HepG2 (cell line): ENCODE measurements at places on chromosomes 5 and 9. TPM values are rescaled to one million over a fixed set of nuclear protein-coding genes. Genes with fewer than 3 reads are reported as not detected.
A peak's percentile ranks its signal among the peaks of the same experiment; 100 is the strongest.

- DNase-seq = peak; percentile 44
Measured at GRCh38 chr9:108850293-108850897, 5.4 kb downstream of the ACTL7B start.

GARIN3 gene
- total RNA-seq = not detected in 2 replicates

DNA sequence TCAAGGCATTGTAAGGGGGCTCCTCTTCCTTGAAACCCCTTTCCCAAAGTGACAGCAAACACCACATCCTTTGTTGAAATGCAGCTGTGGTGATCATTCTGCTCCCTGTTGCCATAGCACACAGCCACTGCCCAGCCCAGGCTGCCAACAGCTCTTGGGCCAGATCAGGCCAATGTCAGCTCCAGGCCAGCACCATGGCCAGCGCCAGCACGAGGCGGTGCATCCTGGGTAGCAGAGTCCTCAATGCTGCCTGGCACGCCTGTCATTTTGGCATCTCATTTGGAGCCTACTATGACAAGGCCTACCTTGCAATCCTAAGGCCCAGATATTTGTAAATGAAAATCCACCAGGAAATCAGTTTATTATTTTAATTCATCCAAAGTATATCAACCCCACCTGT is 390.6 kb downstream of the DNAH5 start:
- DNase-seq = no peak

RIOK2 gene
- total RNA-seq = 46.6 and 74.0 TPM in 2 replicates

- no peak for DNase-seq
Measured at GRCh38 chr5:15238006-15238405, 262.0 kb upstream of the FBXL7 start.

- DNase-seq = peak; percentile 53
Measured at GRCh38 chr9:129143031-129143927, 32.1 kb downstream of the PTPA start.

LCN15 gene
- total RNA-seq = 0.29 and 1.3 TPM in 2 replicates

TXNDC8 gene
- not detected in 2 replicates for total RNA-seq

CSF2 gene
- total RNA-seq = not detected in 2 replicates

GRCh38 chr5:158691631-158692255 is 408.0 kb downstream of the EBF1 start:
- no peak for DNase-seq

DNA sequence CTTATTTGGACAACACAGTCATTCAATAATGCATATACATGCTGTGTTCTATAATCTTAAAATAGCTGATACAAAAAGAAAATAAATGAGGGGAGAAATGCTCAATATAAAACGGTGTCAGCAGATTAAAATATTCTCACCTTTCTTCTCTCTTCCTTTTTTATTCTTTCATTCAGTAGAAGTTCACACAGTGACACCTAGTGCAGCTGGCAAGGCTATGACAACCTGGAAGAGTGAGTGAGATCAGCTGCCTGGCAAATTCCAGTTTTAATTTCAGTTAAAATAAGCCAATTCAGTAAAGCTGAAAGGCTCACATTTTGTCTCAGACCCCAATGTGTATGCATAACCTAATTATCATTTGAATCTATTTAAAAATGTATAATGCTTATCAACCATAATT is 150.3 kb downstream of the RASEF start:
- no peak for DNase-seq

PHF2 gene
- 9.1 and 9.3 TPM in 2 replicates for total RNA-seq

GRCh38 chr5:9054322-9054721 is 491.6 kb downstream of the SEMA5A start:
- no peak for DNase-seq

GRCh38 chr9:134863941-134864820 is 16.4 kb upstream of the FCN2 start:
- DNase-seq = no peak

GRCh38 chr5:25955337-25955736 is 1083.0 kb downstream of the CDH9 start:
- DNase-seq = no peak

DNA sequence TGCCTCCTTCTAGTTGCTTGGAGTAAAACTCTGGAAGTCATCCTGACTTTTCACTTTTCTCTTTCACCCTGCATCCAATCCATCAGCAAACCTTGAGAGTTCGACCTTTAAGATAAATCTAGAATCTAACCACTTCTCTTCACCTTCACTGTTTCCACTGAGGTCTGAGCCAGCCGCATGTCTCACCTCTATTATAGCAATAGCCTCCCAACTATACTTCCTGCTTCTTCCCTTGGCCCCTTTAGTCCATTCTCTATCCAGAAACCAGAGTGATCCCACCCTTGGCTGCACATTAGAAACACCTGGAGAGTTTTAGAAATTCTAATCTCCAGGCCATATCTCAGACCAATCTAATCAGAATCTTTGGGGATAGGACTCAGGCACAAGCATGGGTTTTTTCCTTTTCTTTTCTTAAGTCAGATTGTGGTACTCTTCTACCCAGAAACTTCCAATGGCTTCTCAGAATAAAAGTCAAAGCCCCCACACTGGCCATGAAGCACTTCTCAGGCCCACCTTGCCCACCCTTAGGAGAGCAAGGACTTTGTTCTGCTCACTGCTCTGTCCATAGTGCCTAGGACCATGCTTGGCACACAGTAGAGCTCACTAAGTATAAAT is 33.1 kb downstream of the MFAP3 start:
- DNase-seq = no peak

SNX2 gene
- total RNA-seq = 78.8 and 125 TPM in 2 replicates

INSL4 gene
- not detected in 2 replicates for total RNA-seq

DNA sequence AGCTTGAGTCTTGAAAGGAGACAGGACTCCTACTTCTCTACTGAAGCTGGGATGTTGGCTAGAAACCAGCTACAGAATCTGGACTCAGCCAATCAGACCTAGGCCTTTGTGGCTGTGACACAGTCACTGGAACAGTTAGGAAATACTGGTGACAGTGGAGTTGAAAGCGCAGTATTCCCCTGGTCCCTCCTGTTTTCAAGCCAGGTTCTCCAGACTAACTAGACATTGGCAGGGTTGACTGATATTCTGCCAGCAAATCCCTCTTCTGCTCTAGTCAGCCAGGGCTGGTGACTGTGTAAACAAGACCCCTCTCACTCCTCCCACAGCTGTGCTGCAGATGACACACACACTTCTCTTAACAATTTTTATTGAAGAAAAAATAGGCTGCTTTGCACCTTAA is 8.7 kb downstream of the SHROOM1 start:
- peak; percentile 69 for DNase-seq

DNA sequence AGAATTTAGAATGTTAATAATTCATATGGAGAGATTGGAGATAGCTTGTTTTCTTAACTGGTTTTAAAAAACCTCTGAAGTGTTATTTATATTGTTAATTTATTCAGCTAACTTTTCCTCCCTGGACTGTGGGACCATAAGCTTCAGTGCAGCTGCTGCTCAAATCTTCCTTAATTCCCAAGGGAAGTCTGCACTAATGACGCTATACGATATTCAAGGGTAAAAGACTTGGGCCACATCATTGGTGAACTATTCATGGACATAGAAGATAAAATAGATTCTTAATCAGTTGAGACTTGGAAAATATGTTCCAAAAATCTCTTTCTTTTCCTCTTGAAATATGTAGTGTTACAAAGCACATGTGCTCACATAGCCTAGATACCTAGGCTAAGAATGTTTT is 31.1 kb upstream of the GAS1 start:
- no peak for DNase-seq

GRCh38 chr5:105677291-105677690 is 1993.4 kb downstream of the EFNA5 start:
- DNase-seq = no peak

GRCh38 chr9:111851553-111851952 is 45.1 kb upstream of the UGCG start:
- DNase-seq = no peak

DNA sequence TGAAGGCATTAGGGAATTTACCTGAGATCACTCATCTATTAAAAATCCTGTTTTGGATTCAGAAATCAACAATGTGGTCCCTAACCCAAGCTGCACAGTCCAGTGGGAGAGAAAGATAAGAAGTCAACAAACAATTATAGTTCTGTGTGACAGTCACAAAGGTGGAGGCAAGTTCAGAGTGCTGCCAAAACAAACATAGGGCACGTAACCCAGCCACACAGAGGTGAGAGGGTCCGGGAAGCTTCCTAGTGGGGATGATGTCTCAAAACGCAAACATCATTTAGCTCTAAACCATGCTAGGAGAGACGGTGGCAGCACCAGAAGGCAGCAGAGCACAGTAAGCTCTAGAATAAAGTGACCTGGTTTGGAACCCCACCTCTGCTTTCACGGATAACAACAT is 158.9 kb downstream of the MAPKAP1 start:
- DNase-seq = peak; percentile 79

DNA sequence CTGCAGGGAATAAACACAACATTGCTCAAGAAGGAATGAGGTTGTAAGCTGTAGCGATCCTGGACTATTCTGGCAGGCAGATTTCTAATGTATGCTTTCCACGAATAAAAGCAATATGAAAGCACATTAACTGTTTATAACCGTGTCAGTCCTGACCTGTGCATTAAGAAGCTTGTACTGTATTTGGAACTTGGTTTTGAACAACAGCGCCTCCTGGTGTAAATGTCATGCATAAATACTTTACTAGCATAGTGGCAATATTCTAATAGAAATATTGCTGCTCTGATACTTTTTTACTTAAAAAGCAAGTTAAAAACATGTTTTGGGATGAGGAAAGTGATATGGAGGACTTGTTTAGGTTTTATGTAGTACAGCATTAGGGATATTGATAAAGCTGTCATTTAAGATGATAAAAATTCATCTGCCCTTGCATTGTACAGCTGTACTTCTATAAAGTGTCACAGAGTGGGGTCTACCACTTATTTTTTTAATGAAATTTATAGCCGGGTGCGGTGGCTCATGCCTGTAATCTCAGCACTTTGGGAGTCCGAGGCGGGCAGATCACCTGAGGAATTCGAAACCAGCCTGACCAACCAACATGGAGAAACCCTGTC is 70.7 kb upstream of the GNE start:
- DNase-seq = peak; percentile 70

DNA sequence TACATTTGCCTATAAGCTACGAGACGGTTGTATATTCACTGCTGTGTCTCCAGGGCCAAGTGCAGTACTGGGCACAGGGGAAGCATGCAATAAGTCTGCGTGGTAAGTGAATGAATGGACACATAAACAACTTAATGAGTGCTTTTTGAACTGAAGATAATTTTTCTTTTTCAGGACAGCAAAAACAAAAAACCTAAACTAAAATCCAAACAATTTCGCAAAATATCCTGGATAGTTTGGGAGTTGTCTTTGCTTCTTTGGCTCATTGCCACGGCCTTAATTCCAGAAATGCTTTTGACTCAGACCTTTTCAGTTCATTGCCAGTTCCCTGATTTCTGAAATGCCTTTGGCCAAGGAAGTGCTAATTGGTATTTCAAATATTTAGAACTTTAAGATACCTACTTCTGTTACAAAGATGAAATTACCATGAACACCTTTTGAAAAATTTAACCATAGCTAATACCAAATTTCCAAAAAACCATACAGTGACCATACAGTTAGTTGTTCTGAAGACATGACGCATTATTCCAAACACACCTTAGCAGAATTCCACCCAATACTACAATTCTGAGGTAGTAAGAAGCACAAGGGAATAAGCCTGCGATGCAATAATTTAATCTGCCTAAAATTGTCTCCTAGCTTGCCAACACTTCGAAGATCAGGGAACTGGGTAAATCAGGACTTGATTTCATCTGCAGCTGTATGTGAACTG is 42.8 kb downstream of the TEK start:
- no peak for DNase-seq

- DNase-seq = no peak
Measured at GRCh38 chr9:104092192-104092591, 1.9 kb upstream of the SMC2 start.

DNA sequence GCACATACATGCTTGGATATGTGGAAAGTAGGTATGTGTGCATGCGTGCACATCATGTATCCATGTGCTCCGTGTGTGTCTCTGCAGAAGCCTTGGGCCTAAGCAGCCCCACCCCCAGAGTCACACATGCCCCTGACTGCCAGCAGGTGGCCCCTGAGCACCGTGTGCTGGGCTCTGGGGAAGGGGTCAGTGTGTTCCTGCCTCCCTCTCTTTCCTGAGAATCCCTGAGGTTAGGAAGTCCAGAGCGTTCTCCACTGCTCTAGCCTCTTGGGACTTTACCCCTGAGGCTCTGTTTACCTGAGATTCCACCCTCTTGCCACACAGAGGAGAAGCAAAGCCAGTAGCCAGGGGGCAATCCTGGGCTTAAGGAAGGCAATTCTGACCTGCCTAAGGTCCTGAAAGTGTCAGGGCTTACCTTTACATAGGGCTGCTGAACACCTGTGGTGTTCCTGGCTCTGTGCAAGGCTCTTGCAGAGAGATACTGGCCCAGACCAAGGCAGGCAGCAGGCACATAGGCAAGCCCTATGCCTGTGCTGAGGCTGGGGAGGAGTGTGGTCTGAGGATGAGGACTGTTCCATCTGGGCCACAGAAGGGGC is 207.3 kb downstream of the TMEM38B start:
- peak; percentile 25 for DNase-seq

GRCh38 chr5:81825237-81825636 is 74.3 kb upstream of the SSBP2 start:
- no peak for DNase-seq

C9orf50 gene
- not detected in 2 replicates for total RNA-seq

- DNase-seq = no peak
Measured at GRCh38 chr9:123445981-123446610, 90.1 kb downstream of the CRB2 start.

DNA sequence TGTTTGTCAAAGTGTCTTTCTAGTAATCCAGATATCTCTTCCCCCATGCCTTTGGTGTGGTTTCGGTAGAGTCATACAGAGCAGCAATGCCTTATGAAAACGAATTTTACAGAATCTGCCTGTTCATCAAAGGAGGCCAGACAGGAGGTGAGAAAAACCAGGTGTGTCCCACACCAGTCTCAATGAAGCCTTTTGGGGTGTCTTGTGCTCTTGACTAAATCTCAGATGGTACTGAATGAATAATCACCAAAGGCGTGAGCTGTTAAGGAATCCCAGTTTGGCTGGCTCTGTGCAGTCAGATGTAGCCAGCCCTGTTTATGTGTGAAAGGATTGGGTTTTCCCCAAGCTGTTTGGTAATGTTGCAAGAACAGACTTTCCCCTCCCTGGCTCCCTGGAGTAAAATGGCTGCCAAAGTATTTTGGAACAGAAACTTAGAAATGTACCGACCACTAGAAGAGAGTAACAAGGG is 70.8 kb upstream of the CDKN2B start:
- DNase-seq = no peak

DNA sequence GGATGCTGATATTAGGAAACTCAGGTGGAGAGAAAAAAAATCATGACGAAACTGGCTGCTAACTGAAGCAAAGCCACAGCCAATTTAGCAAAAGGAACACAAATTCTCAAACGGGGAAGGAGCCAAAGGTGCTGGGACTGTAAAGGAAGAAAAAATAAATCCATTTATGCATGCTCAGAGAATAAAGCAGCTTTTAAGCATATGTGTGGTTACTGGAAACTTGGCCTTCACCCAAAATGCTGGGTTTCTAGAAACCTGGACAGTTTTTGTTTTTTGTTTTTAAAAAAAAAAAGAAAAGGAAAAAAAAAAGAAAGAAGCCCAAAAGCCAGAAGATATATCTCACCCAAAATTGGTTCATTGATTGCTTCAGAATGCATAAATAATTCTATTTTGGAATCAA is 8.0 kb downstream of the WHRN start:
- no peak for DNase-seq

GRCh38 chr5:4924577-4924976 is 215.6 kb upstream of the ADAMTS16 start:
- no peak for DNase-seq

- DNase-seq = no peak
Measured at GRCh38 chr9:125444166-125444565, 182.5 kb downstream of the GAPVD1 start.

TAF11L12 gene
- total RNA-seq = not detected in 2 replicates

GRCh38 chr9:81182431-81182830 is 506.9 kb downstream of the TLE1 start:
- DNase-seq = no peak
